ENCODE measurements at places on chromosomes 1 and 21.

GRCh38 chr21:45041351-45041805, 33.0 kb upstream of the ADARB1 start:
- no peak for DNase-seq

GRCh38 chr1:112429749-112430148, 33.7 kb downstream of the CTTNBP2NL start:
- DNase-seq, result no peak

DNA sequence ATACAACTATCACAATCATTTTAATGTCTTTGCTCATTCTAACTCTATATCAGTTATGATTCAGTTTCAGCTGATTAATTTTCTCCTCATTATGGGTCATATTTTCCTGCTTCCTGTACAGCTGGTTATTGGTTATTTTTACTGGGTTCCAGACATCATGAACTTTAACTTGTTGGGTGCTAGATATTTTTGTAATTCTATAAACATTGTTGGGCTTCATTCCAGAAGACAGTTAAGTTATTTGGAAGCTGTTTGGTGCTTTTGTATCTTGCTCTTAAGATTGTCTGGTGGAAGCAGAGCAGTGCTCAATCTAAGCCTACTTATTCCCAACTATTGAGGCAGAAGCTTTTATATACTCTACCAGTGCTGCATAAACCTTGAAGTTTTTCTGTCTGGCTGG, 34.4 kb upstream of the HFM1 start:
- DNase-seq, result no peak

DNA sequence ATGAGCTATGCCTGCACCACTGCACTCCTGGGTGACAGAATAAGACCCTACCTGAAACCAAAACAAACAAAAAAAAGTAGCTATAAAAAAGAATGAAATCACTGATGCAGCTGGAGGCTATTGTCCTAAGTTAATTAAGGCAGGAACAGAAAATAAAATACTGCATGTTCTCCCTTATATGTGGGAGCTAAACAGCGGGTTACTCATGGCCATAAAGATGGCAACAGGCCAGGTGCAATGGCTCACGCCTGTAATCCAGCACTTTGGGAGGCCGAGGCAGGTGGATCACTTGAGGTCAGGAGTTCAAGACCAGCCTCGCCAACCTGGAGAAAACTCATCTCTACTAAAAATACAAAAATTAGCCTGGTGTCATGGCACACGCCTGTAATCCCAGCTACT, 152.7 kb downstream of the PIK3R3 start:
- no peak for DNase-seq

DNA sequence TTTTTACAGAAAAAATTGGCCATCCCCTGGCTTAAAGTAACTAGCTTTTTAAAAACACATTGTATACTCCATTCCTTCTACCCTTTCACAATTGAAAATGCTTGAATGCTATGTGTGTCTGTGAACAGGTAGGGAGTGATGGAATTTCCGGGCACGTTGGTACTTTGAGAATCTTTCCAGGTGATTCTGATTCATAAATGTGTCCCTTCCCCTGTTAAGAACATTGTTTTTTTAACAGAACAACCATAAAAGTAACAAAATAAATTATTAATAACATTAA, 57.4 kb upstream of the QSOX1 start:
- DNase-seq, result no peak
